ENCODE measurements at places on chromosomes 6 and 20. TPM values are rescaled to one million over a fixed set of nuclear protein-coding genes. Genes with fewer than 3 reads are reported as not detected.

Gene GDAP1L1
- 6.8 TPM for total RNA-seq

DNA sequence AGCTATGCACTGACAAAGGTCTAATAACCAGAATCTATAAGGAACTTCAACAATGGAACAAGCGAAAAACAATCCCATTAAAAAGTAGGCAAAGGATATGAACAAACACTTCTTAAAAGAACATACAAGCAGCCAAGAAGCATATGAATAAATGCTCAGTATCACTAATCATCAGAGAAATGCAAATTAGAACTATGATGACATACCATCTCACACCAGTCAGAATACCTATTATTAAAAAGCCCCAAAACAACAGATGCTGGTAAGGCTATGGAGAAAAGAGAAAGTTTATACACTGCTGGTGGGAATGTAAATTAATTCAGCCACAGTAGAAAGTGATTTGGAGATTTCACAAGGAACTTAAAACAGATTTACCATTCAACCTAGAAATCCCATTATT is 211.8 kb downstream of the EDN1 start:
- no peak for DNase-seq

Gene SLC22A2
- total RNA-seq = 0.86 TPM

GRCh38 chr6:130526466-130526865 is 160.6 kb downstream of the TMEM200A start:
- DNase-seq = no peak

Gene FAM217A
- not detected for total RNA-seq

- no peak for DNase-seq
Measured at GRCh38 chr6:24927277-24927955, 8.3 kb downstream of the RIPOR2 start.

DNA sequence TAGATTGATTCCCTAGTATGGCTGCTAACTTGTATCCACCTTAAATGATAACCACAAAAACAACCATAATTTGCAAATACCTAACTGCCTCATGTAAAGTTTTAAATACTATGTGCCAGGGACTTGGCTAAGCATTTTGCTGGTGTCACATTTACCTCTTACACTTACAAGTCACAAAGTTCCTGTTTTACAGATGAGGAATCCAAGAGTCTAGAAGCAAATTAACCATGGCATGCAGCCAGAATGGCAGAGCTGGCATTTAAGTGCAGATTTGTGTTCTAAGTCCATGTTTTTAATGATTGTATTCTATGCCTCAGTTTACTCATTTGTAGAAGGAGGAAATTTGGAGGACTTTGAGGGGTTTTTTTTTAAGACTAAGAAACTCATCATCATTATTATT is 696.7 kb downstream of the PTPRT start:
- no peak for DNase-seq

- no peak for DNase-seq
Measured at GRCh38 chr6:123550052-123550617, 86.6 kb downstream of the TRDN start.

DNA sequence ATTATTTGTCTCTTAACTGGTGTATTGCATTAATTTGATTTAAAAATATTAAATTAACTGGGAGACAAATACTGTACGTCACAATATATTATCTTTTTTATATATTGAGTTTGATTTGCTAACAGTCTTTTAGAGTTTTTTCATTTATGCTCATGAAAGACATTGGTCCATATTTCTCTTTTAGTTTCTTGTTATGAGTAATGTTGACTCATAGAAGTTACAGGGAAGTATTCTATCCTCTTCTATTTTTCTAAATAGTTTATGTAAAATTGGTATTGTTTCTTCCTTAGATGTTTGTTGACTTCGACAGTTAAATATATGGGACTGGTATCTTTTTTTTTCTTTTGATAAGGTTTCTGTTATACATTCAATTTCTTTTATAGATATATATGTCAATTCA is 1115.6 kb upstream of the CITED2 start:
- DNase-seq = no peak
